ENCODE measurements at places on chromosomes 4 and X.

DNA sequence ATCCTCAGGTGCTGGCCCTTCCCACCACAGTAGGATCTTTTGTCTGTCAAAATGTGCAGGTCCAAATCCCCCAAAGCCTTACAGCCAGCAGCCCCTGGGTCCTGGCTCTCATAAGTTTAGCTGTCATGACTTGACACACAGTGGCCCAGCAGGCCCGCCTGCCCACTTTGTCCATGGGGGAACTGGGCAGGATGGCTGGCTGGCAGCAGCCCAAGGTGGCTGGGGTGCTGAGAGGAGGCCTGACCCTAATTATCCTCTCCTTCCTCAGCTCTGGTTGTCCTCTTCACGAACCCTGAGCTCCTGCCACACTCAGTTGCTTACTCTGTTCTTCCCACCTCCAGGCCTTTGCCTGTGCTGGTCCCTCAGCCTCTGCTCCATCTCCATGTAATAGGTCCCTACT, 46.4 kb upstream of the PJA1 start:
- DNase-seq = no peak

- no peak for DNase-seq
Observed at GRCh38 chrX:155028129-155028528, 1.5 kb downstream of the FUNDC2 start.

DNA sequence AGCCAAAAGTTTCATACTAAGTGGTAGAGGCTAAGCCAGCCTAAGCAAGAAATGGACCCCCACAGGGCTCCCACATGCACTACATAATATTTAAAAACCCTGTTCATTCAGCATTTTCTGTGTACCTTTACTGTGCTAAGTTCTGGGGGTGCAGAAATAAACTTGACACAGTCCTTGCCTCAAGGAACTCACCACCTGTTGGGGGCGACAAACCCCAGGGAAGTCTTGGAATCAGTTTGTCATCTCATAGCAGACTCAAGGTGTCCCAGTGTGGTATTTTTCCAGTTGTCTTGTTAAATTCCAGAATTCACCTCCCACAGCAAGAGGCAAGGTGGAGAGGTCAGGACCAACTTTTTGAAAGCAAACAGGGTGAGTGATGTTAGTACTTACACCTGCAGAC, 43.1 kb downstream of the ATG4A start:
- no peak for DNase-seq

- no peak for DNase-seq
Observed at GRCh38 chr4:61785761-61786160, 585.6 kb downstream of the ADGRL3 start.

DNA sequence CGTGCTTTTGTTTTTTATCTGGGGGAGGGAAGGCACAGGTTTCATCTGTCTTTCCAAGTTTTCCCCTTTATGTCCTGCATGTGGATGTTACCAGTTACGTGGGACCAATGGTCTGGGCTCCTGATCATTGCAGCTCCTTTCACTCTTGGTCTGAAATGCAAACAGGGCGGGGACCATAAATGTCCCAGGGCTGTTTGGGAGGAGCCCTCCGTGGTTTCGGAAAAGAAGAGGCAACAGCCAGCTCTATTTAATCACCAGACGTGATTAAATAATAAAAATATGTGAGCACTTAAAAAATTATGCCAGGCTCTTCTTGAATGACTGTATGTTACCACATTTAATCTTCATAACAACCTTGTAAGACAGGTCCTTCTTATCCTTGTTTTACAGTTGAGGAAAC, 30.8 kb upstream of the C1GALT1C1 start:
- DNase-seq = no peak

- no peak for DNase-seq
Observed at GRCh38 chr4:71167083-71167482, 171.7 kb upstream of the SLC4A4 start.

GRCh38 chr4:119663160-119663788, 34.7 kb upstream of the PDE5A start:
- DNase-seq = no peak

GRCh38 chrX:2262668-2263055, 238.1 kb downstream of the DHRSX start:
- DNase-seq = no peak

DNA sequence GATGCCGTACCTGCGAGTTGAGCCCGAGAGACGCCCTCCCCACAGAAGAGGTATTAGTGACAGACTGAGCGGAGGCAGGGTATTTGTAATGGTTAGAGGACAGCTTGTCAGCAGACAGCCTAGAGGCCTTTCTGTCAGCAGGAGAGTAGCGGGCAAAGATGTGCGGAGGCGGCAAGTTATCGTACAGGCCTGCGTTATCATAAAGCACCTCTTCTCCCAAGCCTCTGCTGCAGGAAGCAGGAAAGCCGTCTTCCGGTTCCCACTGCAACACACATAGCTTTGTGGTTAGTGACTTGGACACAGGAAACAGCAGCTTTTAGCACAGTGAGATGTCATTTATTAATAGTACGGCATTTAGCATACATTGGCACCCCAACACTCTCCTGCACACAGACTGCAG, 158.3 kb downstream of the AFAP1 start:
- DNase-seq = no peak

DNA sequence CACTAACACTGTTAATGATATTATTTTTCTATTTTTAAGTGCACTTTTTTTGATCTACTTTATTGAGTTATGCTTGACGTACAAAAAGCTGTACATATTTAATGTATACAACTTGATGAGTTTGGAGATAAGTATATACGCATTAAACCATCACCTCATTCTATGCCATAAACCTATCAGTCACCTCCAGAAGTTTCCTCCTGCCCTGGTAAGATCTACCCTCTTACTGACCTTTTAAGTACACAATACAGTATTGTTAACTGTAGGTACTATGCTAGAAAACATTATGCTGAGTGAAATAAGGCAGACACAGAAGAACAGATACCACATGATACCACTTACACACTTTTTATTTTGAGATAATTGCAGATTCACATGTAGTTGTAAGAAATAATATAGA, 36.9 kb downstream of the INTS6L start:
- DNase-seq = no peak

DNA sequence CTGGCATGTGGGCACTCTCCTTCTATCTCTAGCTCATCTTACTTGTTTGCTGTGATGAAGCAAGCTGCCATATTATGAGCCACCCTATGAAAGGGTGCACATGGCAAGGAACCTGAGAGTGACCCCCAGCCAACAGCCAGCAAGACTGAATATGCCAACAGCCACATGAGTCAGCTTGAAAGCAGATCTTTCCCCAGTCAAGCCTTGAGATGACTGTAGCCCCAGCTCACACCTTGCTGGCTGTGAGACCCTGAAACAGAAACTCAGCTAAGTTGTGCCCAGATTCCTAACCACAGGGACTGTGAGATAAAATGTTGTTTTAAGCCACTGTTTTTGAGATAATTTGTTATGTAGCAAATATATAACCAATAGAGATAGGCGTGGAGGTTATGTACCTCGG, 36.2 kb downstream of the KDM5C start:
- DNase-seq = no peak

- no peak for DNase-seq
Observed at GRCh38 chr4:83371235-83371634, 36.6 kb upstream of the HPSE start.

DNA sequence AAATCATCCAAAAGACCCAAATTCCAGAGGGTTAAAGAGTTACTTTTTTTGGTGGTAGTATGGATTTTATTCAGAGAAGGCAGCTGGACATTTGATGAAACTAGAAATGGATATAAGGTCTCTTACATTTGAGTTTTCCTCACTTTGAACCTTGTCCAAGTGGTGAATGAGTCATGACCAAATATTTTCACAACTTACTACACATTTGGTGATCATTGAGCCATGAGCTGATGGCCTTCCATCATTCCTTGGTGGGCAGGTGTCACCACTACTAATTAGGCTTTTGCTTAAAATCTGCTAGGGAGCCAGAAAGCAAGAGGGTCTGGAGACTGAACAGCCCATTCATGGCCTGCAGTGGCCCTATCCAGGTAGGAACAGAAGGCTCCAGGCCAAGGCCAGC, 620.2 kb upstream of the INTU start:
- no peak for DNase-seq

DNA sequence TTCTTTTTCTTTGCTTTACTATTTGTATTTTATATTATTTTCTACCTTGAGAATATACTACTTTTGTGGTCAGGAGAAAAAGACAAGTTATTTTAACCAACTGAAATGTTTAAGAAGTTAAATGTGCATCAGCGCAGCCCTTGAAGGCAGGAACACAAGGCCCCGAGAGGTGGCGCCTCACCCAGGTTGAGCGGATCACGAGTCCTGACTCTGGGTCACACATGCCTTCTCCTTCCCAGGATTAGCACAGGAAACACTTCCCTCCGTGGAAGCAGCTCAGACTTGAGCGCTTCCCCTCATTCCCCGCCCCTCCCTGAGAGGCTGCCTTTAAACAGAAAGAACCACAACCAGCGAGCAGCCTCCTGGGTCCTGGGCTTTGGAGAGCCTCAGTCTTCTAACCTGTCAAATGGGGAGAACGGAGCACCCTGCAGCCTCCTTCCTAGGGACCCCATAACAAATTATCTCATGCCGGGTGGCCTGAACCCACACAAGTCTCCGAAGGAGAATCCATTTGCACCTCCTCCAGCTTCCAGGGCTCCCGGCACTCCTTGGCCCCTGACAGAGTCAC, 217.6 kb downstream of the AFAP1 start:
- no peak for DNase-seq

DNA sequence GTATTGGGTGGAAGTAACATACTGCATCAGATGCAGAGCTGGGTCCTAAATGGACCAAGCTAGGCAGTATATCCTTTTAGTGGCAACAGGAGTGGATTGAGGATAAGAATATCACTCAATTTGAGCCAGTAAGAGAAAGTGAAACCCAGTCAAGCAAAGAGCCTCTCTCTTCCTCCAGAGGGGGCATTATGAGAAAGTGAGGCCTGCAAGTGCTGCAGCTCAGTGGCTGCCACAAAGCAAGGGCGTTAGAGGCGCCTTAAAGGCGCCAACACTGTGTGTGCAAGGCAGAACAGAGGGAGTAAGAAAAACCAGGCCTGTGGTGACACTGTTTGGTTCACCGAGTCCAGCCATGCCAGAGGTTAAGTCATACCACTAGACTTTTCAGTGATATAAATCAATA, 17.5 kb downstream of the STX18 start:
- no peak for DNase-seq
